ENCODE measurements at places on chromosomes 4 and X.

DNA sequence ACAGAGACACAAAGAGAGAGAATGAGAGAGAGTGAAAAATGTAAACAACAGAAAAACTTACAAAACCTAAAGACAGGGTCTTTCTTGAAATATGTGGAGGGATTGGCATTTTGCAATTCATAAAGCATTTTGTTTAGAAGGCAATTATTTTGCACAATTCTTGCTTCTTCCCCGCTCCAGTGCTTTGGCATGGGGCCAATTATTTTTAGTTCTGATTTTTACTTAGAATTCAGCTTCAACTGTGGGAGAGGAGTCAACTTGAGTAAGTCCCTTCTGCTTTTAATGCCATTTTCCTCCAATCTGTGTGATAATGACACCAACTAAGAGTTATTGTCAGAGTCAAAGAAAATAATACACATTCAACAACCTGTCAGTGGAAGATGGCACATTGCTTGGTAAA lies 1051.9 kb downstream of the NLGN4X start:
- DNase-seq = no peak

DNA sequence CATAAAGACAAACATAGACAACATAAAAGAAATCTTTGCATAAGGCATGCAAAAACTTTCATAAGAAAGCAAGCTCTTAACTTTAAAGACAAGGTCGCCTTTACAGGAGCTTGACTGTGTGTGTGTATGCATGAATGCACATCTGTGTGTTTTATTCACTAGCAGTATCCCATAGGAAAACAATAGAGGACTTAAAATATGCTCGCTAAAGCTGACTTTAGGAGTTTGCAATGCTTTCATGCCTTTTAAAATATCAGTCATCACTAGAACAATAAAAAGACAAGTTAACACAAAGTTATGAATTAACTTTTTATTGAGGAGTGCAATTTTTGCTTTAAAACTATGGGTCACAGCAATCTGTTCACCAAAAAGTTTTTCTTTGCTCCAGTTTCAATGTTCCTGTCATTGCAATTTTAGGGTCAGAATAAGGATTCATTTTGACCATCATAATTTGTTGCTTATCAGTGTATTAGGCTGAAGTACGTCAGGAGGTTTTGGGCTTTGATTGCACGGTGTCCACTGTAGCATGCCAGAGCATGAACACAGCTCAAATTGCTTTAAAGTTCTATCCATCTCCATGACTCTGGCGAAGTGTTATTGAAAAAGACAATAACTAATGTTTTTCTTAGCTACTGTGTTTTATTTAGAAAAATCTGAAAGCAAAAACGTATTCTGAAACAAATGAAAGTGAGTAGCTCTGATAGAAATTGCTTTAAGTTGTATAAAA lies 36.9 kb downstream of the ANXA10 start:
- DNase-seq = no peak

DNA sequence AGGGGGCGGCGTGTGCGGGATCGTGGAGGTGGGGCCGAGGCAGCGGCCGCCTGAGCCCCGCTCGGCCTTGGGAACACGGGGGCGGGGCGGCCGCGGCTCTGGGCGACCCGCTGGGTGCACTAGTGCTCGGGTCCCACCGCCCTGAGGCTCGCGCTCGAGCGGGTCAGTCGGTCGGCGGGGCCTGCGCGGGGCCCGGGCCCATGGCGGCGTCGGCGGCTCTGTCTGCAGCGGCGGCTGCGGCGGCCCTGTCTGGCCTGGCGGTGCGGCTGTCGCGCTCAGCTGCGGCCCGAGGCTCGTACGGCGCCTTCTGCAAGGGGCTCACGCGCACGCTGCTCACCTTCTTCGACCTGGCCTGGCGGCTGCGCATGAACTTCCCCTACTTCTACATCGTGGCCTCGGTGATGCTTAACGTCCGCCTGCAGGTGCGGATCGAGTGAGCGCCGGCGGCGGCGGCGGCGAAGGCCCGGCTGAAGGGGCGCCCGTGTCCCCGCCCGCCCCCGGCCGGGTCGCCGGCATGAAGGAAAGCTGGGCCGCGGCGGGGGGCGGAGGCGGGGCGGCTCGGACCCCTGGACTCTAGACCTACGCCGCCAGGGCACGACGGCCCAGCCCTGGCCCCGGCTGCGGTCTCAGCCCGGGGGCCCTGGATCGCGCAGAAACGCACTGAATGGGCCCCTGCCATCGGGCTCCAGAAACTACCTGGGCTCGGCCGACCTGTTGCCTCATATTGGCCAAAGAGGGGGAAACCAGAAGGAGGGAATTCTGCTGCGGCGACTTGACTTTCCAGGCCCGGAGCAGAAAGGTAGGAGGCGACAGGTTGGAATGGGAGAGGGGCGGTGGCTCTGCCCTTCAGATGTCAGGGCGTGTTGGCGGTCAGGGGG lies at the start of gene SMIM10L2A:
TSS of gene SMIM10L2A (plus strand) at position 13 of the 878 bp plus-strand sequence. CDS start at position 201, 188 bp downstream.
- DNase-seq = no peak

GRCh38 chr4:142719854-142720541 lies 126.1 kb downstream of the INPP4B start:
- no peak for DNase-seq

DNA sequence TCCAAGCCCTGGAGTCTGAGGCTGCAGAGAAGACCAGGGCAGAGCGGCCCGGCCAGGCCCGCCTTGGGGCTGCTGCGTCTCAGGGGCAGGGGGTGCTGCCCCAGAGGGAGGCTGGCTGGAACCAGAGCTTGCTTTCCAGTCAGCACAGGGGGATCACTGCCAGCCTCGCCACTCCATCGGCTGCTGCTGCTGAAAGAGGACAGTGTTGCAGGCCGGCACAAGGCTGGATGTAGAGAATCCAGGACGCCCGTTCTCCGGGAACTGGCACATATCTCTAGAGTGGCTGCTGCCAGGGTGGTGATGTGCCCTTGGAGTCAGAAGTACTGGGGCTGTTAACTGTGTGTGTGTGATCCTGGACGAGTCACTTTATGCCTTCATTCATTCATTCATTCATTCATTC lies 31.9 kb upstream of the SORCS2 start:
- DNase-seq = no peak

DNA sequence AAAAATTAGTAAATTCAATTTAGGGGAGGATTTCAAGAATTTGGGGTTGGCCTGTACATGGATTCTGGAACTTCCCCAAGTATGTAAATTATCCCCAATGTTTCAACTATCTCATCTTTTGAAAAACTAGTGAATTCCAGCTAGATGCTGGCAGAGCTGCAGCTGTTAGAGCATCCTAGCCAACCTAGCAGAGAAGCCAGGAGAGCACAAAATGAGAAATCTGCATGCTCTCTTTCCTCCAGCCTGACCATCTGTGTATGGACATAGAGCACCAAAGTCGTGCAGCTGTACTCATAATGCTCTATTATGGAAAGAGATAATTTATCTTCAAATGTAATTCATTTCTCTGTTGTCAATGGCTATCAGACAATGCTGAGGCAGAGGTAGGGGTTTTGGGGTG lies 1217.7 kb downstream of the PCDH19 start:
- no peak for DNase-seq

GRCh38 chr4:173001571-173001970 lies 167.0 kb upstream of the GALNT7 start:
- DNase-seq = no peak

DNA sequence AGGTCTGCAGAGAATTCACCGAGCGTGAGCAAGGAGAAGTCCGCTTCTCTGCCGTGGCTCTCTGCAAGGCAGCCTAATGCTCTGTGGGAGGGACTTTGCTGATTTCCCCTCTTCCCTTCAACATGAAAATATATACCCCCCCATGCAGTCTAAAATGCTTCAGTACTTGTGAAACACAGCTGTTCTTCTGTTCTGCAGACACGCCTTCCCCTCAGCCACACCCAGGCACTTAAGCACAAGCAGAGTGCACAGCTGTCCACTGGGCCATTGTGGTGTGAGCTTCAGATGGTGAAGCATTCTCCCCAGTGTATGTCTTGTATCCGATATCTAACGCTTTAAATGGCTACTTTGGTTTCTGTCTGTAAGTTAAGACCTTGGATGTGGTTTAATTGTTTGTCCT lies 11.3 kb downstream of the UCHL1 start:
- no peak for DNase-seq

GRCh38 chr4:124526769-124527168 lies 185.8 kb downstream of the ANKRD50 start:
- DNase-seq = no peak

DNA sequence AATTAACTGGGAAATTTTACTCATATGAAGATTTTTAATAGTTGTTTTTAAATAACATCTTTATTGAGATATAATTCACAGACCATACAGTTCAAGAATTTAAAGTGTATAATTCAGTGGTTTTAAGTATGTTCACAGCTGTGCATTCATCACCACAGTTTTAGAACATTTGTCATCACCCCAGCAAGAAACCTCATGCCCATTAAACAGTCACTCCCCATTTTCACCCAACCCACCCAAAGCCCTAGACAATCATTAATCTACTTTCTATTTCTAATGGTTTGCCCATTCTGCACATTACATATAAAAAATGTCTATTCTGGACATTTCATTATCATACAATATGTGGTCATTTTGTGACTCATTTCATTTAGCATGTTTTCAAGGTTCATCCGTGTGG lies 2.8 kb downstream of the UPRT start:
- DNase-seq = no peak

GRCh38 chr4:52728691-52729240 lies 22.5 kb downstream of the ERVMER34-1 start:
- DNase-seq = no peak

DNA sequence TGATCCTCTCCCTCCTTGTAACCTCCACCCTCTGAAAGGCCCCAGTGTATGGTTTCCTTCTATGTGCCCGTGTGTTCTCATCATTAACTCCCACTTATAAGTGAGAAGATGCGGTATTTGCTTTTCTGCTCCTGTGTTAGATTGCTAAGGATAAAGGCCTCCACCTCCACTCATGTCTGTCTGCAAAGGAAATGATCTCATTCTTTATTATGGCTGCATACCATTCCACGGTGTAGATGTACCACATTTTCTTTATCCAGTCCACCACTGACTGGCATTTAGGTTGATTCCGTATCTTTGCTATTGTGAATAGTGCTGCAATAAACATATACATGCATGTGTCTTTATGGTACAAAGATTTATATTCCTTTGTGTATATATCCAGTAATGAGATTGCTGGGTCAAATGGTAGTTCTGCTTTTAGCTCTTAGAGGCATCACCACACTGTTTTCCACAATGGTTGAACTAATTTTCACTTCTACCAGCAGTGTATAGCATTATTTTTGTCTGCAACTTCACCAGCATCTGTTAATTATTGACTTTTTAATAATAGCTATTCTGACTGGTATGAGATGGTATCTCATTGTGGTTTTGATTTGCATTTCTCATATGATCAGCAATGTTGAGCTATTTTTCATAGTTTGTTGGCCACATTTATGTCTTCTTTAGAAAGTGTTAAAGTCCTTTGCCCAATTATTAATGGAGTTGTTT lies 1030.9 kb downstream of the FSTL5 start:
- no peak for DNase-seq

DNA sequence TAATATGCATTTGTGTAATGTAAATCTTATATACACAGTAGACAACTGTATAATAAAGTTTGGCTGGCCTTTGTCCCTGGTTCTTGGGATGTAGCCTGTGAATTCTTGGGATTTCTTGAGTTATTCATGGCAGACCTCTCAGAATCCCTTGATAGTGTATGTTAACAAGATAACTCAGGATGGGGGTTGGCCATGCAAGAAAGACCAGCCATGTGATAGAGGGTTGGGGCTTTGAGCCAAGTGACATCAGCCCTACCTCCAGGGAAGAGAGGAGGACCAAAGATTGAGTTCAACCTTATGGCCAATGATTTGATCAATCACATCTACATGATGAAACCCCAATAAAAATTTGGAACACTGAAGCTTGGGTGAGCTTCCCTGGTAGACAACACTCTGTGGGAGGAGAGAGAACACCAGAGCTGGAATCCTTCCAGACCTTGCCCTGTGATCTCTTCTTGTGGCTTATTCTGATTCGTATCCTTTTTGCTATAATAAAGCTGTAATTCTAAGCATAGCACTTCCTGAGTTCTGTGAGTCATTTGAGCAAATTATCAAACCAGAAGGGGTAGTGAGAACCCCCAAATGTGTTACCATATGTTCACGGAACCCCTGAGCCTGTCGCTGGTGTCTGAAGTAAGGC lies 11.3 kb downstream of the SLC2A9 start:
- DNase-seq = no peak

DNA sequence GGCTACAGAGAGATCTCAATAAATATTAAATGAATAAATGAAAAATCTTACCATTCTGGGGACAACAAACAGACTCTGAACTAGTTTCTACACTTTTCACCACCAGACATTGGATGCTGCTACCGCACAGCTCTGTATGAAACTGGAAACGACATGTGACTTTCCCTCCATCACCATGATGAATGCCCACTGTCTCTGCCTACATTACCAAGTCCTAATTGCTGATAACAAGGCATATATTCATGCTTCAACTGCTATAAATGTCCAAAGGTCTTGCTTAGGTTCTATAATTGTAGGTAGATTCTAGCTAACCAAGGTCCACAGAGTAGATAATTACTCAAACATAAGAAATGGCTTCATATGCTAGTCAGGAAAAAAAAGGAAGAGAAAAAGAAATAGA lies 399.4 kb upstream of the ADGRL3 start:
- DNase-seq = no peak

GRCh38 chr4:25949173-25949748 lies 35.2 kb downstream of the SMIM20 start:
- DNase-seq = no peak

GRCh38 chr4:122652379-122652778 lies 31.5 kb upstream of the IL21 start:
- DNase-seq = peak; percentile 38

DNA sequence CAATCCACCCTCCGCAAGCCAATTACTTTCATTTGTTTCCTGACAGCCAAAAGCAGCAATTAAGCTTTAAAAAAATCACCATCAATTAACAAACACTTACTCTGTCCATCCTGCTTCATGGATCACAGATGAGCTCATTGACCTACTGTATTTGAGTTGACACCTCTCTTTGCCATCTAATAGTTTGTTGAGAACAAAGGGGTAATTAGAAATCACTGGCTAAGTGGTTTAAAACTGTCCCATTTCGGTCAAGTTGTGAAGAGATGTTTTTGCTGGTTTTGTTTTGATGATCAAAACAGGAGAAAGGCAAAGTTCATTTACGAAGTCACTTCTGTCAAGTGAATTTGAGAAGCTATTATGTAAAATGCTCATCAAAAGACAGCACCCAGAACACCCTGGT lies 10.4 kb downstream of the SH3KBP1 start:
- DNase-seq = no peak

GRCh38 chr4:158065176-158065575 lies 107.6 kb downstream of the GASK1B start:
- no peak for DNase-seq

- DNase-seq = no peak
Measured at GRCh38 chrX:16931371-16931770, 15.1 kb upstream of the REPS2 start.

GRCh38 chr4:1715002-1715758 lies 3.1 kb upstream of the SLBP start:
- DNase-seq = no peak

DNA sequence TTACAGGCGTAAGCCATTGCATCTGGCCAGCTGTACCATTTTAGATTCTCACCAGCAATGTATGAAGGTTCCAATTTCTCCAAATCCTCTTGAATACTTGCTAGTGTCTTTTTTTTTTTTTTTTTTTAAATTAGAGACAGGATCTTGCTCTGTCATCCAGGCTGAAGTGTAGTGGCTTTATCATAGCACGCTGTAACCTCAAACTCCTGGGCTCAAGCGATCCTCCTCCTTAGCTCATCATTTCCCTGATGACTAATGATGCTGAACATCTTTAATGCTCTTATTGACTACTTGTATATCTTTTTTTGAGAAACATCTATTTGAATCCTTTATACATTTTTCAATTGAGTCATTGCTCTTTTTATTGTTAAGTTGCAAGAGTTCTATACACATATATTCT lies 40.3 kb downstream of the HDAC8 start:
- DNase-seq = no peak

All from activated T-cell treated with anti-CD3 and anti-CD28 coated beads for 48 hours (primary cell).